ENCODE measurements at places on chromosomes 6 and 20.

DNA sequence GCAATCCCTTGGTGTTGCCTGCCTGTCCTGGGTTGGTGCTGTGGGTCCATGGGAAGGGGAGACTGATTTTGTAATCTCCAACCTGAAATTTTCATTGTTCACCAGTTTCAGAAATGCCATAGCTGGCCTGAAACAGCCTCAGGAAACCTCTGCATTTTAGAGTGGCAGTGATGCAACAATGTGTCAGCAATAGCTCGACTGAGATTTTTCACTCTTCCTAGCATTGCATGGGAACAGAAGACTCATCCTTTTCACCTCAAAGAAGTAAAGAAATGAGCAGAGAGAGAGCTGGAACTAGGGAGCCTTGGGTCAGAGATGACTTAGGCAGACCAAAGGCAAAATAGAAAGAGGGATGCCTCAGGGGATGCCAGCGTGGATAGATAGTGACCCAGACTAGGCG is 23.7 kb upstream of the TMEM14A start:
- peak; percentile 61 for DNase-seq

GRCh38 chr20:671252-672030 is 4.2 kb downstream of the SCRT2 start:
- DNase-seq = no peak

DNA sequence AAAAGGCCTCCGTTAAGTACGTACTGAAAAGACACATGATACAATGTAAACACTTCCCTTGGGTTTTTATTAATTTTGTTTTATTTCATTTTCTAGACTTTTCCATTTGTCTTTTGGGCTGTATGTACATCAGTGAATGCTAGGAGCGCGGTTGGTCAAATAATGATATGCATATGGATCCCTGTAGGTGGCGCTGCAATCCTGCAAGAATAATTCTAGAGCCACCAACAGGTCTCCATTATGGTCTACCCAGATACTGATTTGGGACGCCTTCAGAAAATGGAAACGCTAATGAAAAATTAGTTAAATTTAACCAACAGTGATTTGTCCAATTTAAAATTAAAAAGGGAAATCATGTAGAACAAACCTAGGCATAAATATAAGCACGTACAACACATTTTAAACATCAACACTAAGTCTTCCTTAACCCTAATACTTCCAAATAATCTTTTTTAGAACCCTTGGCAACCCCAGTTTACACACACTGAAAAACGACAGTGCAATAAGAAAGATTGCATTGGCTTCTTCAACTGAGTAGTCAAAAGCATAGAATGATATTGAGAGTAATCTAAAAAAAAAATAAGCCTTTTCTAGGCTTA is 433.5 kb downstream of the RFPL4B start:
- DNase-seq = peak; percentile 77

DNA sequence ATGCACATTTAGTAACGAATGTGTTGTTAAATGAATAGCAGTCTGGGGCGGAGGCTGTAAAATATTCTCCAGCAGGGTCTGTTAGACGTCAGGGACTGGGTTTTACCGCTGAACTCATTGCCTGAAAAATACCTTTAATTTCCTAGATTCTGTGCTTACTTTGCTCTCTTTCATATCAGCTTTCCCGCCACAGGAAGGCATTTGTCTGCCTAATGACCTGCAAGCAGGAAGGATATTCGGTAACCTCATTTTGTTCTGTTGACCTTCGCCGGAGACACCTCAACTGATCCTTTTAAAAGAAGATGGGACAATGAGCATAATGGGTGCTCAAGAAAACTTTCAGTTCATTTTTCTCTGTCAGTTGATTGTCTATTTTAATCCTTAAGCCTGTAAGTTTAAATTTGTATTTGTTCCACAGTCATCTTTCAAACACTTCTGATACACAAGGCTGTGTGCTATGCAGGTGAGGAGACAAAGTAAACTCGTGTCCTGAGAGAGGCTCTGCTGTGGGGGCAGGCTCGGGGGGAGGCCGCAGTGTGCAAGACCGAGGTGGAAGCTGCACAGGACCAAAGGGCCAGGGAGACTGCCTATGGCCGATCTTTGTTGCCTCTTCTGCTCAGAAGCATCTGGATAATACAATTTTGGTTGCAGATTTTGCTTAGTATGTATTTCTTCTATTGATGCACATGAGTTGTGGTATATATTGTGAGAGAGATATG is 27.4 kb upstream of the SIM1 start:
- DNase-seq = no peak

GRCh38 chr6:34018961-34019606 is 126.8 kb downstream of the GRM4 start:
- DNase-seq = no peak

DNA sequence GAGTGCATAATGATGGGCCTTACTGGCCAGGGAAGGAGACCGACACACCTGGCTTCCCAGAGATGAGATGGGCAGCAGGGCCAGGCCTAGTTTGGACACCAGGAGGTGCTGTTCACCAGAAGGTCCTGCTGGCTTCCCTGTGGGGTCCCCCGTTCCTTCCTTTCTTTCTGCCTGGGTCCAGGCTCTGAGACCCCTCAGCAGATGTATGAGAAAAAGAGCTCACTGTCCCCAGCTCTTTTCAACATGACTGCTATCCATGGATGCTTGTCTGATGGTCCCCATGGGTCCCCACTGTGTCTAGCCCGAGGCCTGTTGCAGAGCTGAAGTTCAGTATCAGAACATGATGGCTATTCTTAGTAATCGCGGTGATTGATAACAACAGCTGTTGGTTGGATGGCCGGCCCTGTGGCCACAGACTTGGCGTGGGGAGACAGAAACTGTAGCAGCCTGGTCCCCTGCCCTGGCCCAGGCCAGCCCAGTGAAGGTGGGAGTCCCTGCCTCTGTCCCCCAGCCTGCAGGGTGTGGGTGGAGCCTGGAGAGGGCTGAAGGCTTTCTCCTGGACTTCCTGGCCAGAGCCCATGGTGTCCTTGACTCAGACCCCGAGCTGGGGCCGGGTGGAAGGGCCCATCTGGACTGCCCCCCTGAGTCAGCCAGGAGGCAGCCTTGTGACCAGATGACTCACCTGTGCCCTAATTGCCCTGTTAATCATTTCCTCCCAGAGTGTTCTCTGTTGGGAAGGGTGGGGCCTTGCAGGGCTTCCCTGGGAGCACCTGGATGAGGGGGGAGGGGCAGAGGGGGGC is 9.9 kb upstream of the BAK1 start:
- peak; percentile 78 for DNase-seq
